Stimulated activated CD8-positive, alpha-beta memory T cell treated with anti-CD3 and anti-CD28 coated beads, Interleukin-7, amount 100 ng/mL, for 24 hours (primary cell): ENCODE measurements at places on chromosomes 1 and 21.

GRCh38 chr1:65048335-65048734 lies 82.0 kb upstream of the JAK1 start:
- DNase-seq = no peak

- DNase-seq = no peak
These were observed 53.6 kb downstream of the COL18A1 start for GRCh38 chr21:45458281-45459170.

- no peak for DNase-seq
These were observed 117.1 kb upstream of the CSF3R start for GRCh38 chr1:36599828-36600227.

- no peak for DNase-seq
These were observed 31.3 kb downstream of the NCMAP start for GRCh38 chr1:24586970-24587820.

DNA sequence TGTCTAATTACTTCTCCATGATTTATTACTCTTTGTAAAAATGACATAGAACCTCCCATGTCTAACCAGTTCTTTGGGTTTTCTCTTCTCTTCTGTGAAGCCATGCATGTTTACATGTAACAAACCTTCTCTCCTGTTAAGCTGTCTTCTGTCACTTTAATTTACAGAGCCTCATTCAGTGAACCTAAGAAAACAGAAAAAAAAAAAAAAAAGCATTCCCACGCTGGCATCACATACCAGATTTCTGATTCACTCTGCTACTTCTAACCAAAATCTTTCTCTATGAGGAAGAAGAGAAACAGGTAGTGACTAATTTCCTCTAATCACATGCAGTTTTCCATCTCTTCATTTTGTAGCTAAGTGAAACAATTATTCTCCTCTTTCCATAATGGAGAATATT lies 141.4 kb upstream of the CXADR start:
- DNase-seq = no peak

DNA sequence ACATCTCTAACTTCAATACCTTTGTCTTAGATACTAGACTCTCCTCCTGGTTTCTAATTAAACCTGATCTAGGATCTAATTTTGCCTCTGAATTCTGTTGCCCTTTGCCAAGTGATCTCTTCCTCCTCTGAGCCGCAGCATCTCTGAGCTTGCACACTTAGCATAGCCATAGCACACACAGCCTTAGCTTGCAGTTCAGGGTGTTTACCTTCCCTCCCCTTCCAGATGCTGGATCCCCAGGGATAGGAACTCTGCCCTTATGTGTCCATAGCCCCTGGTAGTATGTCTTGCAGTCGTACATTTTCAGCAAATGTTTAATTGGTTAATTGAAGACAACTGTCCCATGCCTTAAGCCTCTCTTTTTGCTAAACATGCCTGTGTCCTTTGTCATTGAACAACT lies 30.3 kb downstream of the SELL start:
- DNase-seq = no peak

DNA sequence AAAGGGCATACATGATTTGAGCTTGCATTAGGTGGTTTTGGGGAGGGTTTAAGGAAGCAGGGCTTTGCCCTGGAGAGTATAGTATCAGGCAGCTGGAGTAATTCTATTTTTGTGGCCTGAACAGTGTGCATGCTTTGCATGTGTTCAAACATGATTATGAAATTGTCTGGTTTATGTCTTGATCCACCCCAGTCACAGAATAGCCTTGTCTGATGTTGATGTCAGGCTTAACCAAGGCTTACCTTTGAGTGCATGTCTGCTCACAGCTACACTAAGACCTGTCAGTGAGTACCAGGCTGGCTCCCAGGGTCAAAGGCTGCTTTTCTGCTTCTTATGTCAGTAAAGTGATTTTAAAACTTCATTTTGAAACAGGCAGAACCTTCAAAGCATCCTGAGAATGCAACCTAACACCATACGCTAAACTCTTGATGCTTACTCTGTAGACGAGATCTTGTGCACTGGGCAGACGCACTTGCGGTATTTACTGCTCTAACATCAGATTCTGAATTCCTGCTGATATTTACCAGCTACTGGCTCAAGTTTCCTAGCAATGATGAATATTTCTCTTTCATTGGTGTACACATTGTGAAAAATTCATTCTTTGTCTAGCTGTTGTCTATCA lies 78.9 kb downstream of the MAP3K21 start:
- DNase-seq = no peak
